Lung (tissue), 17 donors: ENCODE measurements at places on chromosomes 1 and 21.

GRCh38 chr21:42317826-42318746, 2.9 kb upstream of the TFF3 start:
- DNase-seq, result no peak

DNA sequence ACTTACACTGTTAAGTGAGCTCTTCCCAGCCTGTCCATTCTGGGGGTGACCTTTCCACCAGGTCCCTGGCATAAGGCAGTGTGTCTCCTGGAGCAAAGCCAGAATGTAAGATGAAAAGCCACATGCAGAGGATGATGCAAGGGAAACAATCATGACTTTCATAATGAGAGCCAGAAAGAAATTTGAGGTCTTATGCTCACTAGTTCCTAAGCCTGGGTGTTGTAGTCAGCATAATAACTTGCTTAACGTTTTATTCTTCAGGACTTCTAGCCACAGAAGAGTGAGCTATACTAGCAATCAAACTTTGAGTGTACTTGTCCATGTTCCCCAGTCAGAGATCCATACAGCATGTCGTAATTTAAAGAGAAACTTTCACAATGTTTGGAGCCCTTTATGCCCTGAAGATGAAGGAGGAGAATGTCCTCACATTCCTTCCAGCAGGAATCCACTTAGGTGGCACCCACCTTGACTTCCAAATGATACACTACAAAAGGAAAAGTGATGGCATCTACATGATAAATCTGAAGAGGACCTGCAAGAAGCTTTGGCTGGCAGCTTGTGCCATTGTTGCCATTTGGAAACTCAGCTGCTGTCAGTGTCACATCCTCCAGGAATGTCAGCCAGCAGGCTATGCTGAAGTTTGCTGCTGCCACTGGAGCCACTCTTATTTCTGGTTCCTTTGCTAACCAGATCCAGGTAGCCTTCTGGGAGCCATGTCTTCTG, 60.5 kb upstream of the FOXD3 start:
- DNase-seq, result no peak

GRCh38 chr1:231938211-231938610, 311.6 kb downstream of the DISC1 start:
- no peak for DNase-seq

DNA sequence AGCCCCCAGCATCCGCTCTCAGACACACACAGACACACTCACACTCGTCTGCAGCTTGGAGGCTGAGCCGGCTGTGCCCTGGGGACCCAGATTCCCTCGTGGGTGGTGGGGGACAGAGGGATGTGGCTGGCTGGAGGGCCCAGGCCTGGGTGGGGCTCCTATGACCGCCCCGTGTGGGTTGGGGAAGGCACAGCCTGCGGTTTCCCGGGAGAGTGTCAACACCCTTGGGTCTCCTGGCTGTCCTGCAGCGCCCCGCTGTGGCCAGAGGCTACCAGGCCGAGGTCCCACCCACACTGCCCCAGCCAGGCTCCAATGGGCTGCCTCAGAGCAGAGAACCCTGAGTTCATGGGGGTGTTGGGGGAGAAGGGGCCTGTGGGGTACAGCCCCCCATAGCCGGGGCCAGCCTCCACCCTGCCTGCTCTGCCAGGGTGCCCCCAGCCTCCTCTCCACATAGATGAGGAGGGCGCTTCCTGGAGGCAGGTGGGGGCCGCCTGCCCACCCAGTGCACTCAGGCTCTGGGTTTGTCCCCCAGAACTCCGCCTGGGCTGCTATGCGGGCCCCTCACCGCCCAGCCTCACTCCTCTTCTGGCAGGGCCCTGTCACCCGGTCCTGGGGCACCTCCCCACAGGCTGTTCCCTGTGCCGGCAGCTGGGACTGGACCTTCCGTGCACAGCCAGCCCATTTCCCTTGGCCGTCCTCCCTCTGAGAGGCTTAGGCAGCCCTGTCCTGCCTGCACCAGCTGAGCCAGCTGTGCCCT, at the start of gene TTC34:
Gene TTC34 (minus strand): TSS at position 159 of the 757 bp plus-strand sequence. CDS start 866 bp downstream, outside the sequence.
- DNase-seq, result peak; percentile 47

DNA sequence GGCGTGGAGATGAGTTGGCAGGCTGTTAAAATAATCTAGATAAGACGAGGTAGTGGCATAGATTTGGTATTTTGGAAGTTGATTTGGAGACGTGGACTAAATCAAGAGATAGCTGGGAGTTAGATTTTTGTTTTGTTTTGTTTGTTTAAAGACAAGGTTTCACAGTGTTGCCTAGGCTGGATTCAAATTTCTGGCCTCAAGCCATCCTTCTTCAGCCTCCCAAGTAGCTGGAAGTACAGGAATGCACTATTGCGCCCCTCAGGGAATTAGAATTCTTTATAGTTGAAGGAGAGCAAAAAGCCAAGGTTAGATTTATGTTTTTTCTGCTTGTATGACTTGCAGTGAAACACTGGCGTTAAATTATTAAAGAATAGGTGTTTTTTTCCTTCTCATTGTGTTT, 22.3 kb upstream of the SNRPE start:
- peak; percentile 73 for DNase-seq

GRCh38 chr1:207828485-207829158, 76.8 kb downstream of the CD46 start:
- peak; percentile 68 for DNase-seq

- DNase-seq, result no peak
These were observed 59.9 kb downstream of the LDLRAD2 start for GRCh38 chr1:21871943-21872342.

GRCh38 chr1:109531826-109532364, 7.8 kb upstream of the GPR61 start:
- DNase-seq, result no peak

DNA sequence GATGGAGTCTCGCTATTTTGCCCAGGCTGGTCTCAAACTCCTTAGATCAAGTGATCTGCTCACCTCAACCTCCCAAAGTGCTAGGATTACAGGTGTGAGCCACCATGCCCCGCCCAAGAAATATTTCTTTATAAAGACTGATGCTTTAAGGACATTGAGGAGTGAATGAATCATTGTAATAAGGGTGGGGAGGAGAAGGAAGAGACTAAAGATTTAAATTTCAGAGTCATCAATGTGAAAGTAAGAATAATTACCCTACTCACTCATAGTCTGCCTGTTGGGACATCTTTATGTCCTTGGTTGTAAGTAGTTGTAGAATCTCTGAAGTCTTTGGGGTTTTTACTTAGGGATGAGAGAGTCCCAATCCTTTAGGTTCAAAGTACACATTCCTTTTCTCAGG, 7.3 kb downstream of the KDM1A start:
- DNase-seq, result no peak

DNA sequence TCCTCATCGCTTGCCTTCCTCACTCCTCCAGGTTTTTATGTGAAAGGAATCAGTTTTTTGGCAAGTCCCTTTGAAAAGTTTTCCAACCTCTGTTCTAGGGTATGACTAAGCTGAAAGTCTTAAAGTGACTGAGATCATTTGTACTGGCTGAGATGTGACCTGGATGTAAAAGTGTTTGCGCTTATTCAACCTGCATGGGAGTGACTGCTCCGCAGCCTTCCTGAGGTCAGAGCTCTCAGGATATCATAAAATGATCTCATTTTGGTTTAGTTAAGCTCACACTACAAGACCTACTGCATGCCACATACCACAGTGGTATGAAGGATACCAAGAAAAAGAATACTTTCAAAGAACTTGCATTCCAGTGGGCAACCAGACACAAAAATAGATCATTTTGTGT, 29.8 kb upstream of the TADA1 start:
- DNase-seq, result no peak

DNA sequence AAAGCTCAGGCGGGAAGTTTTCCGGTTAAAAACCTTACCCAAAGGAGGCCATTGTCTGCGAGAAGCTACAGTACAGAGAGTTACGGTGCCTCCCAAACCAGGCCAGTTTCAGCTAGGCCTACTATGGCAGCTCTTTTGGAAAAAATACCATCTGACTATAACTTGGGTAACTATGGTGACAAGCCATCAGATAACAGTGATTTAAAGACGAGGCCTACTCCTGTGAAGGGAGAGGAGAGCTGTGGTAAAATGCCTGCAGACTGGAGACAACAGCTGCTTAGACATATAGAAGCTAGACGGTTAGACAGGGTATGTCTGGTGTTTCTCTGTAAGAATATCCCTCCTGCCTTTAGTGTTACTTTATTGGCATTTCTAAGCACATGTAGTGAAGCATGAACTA, 165.9 kb downstream of the LRRC40 start:
- no peak for DNase-seq

GRCh38 chr1:200838676-200839445, 33.9 kb upstream of the GPR25 start:
- DNase-seq, result no peak

- DNase-seq, result no peak
These were observed 108.5 kb downstream of the NIBAN1 start for GRCh38 chr1:184865831-184866230.

GRCh38 chr1:43049481-43049880, 90.8 kb upstream of the SLC2A1 start:
- peak; percentile 69 for DNase-seq

DNA sequence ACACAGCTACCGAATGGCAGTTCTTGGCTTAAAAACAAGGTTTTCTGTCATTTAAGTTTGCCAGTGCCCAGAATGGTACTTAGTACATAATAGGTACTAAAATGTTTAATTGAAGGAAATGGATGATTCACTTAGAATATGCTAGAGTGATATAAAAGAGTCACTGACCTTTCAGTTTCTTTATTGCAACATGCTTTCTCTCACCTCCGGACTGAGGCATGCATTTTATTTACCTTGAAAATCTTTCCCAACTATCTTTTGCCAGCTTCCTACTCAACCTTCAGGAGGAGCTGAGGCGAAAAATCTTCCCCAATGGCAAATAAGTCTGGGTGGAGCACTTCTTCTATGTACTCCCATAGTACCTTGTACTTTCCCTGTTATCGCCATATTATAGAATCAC, 244.9 kb downstream of the ZNF648 start:
- DNase-seq, result no peak

DNA sequence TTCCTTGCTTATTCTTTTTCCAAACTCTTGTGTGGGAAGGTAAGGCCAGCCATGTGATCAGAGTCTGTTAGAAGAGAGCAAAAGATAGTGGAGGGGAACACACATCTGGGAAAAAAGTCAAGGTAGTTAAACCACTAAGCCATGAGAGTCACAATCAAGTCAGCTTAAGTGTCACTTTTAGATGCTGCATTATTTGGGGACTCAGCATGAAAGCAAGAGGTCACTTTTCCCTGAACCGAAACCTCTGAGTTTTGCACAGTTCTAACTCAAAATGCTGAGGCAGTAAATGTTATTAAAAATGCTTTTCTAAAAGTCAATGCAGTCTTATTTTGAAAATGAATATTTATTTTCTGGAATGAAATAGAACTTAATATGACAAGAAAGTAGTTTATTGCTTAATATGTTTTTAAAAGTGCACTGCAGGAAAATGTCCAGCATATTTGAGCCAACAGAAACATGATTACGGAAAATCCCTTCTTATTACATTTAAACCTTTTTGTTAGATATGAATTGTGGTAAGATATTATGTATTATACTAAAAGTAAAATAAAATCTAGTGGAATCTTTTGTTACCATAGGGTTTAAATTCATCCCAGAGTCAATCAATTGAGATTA, 69.3 kb downstream of the RBM11 start:
- no peak for DNase-seq

DNA sequence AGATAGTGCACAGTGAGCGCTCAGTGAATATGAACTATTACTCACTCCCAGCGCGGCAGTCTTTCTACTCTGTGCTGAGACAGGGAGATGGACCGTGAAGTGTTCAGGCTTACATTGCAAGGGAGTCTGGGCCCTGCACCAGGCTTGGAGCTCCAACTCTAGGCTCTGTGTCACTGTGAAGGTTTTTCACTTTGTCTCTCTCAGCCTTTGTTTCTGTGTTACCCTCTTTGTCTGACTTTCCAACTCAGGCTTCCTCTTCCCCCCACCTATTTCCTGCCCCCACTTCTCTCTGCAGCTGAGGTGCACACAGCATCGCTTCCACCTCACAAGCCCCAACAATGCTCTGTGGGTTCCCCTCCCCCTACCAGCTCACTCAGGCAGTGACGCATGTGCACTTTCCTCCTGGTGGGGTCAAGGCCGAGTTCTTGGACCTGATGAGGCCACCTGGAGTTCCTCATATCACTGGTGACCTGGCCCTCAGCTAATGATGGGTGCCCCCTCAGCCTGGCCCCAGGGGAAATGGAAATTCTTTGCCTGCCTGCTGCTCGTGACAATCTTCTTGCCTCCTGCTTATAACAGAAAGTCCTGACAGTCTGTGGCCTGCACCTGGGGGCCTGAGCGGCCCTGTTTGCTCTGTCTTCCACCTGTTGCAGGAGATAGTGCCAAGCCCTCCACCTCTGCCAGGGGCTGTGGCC, 1.1 kb upstream of the LCK start:
- no peak for DNase-seq

- peak; percentile 57 for DNase-seq
These were observed 948 bp downstream of the TXLNA start for GRCh38 chr1:32180186-32181060.

DNA sequence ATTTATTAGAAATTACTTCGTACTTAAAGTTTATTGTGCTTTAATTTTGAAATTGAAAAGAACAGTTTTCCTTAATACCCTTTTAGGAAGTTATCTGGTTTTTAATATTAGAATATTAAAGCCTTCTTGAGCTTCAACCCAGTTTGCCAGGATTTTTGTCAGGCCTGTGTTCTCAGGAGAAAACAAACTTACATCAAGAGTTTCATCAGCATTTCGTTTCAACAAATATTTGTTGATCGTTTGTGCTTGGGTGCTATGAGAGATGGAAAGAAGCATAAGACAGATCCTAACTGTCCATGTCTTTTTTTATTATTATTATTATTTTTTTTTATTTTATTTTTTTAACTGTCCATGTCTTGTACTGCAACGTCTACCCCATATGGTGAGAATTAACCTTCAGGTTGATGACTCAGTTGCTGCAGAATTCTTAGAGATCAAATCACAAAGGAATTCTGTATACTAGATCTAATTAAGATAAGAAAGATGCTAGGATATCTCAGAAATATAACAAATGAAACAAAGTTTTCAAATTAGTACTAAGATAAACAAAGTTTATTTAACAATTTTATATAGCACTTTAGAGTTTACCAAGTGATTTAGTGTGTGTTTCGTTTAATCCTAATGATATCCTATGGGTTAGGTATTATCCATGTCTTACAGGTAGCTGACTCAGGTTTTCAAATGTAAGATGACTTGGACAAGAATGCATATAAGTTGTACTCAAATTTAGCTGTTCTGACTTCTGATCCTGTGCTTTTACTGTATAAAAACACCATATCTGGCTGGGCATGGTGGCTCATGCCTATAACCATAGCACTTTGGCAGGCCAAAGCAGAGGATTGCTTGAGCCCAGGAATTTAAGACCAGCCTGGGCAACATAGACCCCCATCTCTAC, 14.3 kb downstream of the FBXO28 start:
- no peak for DNase-seq

- no peak for DNase-seq
These were observed 284.9 kb downstream of the AJAP1 start for GRCh38 chr1:4939266-4939665.

GRCh38 chr1:8239306-8240023, 78.4 kb upstream of the SLC45A1 start:
- peak; percentile 51 for DNase-seq

GRCh38 chr1:2279210-2279639, 51.1 kb downstream of the SKI start:
- DNase-seq, result peak; percentile 100

- no peak for DNase-seq
These were observed 10.8 kb upstream of the SMAP2 start for GRCh38 chr1:40362699-40363098.

GRCh38 chr1:227894831-227895451, 52.8 kb downstream of the WNT9A start:
- DNase-seq, result no peak
